ENCODE measurements at places on chromosomes 7 and 10. TPM values are rescaled to one million over a fixed set of nuclear protein-coding genes. Genes with fewer than 3 reads are reported as not detected.

DNA sequence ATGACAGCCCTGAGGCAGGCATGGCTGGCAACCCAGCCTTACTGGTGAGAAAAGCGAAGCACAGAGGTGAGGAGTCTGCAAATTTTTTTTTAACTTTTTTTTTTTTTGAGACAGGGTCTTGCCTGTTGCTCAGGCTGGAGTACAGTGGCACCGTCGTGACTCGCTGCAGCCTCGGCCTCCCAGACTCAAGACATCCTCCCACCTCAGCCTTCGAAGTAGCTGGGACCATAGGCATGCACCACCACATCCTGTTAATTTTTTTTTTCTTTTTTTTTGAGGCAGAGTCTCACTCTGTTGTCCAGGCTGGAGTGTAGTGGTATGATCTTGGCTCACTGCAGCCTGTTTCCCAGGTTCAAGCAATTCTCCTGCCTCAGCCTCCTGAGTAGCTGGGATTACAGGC lies 35.1 kb upstream of the DLG5 start:
- DNase-seq: no peak

The BBS9 gene
- 16.5 TPM for total RNA-seq

DNA sequence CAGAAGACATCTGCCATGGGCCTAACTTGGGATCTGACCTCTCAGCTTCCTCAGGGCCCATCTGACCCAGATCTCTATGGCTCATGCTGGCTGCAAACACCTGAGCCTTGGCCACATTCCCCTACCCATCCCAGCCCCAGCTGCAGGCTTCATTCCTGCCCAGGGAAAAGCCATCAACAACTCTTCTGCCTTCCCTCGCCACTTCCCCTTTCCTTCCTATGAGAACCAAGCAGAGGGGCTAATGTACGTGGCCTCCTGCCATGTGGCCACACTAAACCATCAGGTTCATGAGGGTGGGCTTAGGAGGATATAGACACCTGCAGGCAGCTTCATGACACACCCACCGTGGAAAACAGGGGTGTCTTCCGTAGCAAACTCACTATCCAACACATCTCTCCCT lies 312.2 kb downstream of the GALNT17 start:
- DNase-seq: no peak

The INPP5A gene
- total RNA-seq: 40.6 TPM

DNA sequence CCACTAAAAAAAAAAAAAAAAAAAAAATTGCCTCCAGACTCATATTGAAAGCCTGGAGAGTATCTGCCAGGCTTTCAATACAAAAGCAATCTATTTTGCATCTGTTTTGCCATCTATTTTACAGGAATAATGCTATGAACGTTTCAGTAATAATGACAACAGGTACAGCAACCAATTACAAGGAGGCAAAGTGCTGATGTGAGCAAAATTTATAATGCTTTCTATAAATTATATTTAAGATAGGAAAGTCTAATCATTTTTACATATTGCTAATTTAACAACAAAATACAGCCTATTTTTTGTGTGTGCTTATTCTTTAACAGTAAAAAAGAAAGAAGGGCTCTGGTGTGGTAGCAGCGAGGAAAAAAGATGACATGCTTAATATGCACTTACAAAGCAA lies 10.0 kb downstream of the WDR91 start:
- DNase-seq: no peak

DNA sequence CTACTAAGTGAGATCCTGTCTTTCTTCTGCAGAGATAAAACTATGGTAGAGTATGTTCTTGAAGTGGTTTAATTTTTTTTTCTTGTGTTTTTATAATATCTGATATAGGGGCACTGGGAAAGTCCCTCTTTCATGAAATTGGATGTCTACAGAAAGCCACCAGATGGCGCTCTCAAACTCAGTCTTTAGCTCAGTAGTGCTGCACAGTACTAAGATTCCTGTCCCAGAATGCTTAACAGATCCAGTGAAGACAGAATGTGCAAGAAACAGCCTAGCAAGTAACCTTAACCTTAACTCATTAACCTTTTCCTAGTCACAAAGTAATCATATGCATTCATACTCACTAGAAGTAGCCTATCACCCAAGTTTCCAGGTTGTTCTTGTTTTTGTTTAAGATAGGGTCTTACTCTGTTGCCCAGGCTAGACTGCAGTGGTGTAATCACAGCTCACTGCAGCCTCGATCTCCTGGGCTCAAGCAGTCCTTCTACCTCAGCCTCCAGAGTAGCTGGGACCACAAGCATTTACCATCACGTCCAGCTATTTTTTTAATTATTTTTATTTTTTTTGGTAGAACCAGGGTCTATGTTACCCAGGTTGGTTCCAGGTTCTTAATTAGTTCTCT lies 56.7 kb downstream of the IDE start:
- no peak for DNase-seq

The AGR2 gene
- not detected for total RNA-seq

The UNC5B gene
- 57.9 TPM for total RNA-seq

DNA sequence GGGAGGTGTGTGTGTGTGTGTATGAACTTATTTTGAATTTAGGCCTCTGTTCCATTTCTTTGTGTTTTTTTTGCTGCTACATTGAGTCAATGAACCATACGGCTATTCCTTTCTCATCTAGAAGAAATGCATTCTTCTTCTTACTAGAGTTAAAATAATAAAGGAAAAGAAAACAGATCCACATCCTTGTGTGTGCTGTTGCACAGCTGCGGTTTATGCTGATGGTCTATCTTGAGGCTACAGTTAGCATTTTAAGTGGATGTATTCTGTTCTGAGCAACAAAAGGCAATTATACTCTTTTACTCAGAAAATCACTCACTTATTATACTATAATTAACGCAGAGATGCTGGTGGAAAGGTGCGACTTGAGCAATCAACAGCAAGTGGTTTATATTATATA lies 615.0 kb upstream of the MBL2 start:
- DNase-seq: no peak

GRCh38 chr10:62735464-62736167 lies 68.9 kb upstream of the ADO start:
- DNase-seq: no peak

GRCh38 chr7:136061433-136061832 lies 84.3 kb upstream of the MTPN start:
- no peak for DNase-seq

- DNase-seq: no peak
These were observed 610.0 kb upstream of the MBL2 start for GRCh38 chr10:53382543-53382942.

The GPR15LG gene
- total RNA-seq: not detected

The SEPTIN14 gene
- total RNA-seq: not detected

- DNase-seq: no peak
These were observed 220.0 kb downstream of the FAM107B start for GRCh38 chr10:14554491-14555205.

- DNase-seq: no peak
These were observed 114.7 kb downstream of the ETV1 start for GRCh38 chr7:13874783-13875182.

Data from chondrocyte (in vitro differentiated cells).